ENCODE measurements at places on chromosomes 4 and X. TPM values are rescaled to one million over a fixed set of nuclear protein-coding genes. Genes with fewer than 3 reads are reported as not detected.

- no peak for DNase-seq
These were observed 17.7 kb upstream of the P2RY8 start for GRCh38 chrX:1554469-1555210.

DNA sequence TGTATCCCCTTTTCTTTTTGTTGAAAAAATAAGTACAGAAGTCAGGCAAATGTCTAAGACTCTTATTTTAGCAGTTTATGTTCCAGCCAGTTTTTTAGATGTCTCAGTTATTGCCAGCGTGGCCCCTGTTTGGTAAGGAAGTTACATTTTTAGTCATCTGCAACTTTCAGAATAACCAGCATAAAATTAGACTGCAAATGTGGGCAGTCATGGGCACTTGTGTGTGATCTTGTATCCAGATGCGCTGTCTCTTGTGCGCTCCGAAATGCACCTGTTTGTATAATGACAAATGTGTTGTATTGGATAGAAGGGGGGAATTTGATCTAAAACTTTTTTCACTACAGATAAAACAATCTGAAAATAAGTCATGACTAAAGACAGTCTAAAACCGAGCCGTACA is 44.3 kb upstream of the CLCN4 start:
- no peak for DNase-seq

DNA sequence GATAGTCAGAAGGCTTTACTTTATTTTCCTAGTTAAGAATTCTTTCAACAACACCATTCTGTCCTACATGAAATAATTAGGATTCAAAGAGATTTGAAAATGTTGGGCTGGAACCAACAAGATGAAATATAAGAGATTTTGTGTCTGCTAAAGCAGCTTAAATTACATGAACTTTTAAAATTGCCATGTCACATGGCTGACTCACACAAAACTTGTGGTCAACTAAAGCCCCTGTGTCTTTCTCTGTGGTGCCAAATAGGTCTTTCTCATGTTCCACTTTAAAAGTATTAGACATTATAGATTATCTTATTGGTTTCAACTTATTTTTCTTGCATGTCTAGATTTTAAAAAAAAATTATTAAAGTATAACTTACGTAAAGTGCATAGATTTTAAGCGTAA is 60.8 kb upstream of the FHL1 start:
- DNase-seq = no peak

Gene SPP1
- 196 TPM for total RNA-seq

GRCh38 chr4:4408132-4408523 is 21.2 kb downstream of the NSG1 start:
- DNase-seq = no peak

Gene HSFX4
- total RNA-seq = not detected

- DNase-seq = no peak
These were observed 4.9 kb downstream of the DCAF16 start for GRCh38 chr4:17805580-17806155.

GRCh38 chr4:7158991-7159390 is 33.3 kb upstream of the SORCS2 start:
- no peak for DNase-seq

Gene PFKFB1
- total RNA-seq = 0.45 TPM

DNA sequence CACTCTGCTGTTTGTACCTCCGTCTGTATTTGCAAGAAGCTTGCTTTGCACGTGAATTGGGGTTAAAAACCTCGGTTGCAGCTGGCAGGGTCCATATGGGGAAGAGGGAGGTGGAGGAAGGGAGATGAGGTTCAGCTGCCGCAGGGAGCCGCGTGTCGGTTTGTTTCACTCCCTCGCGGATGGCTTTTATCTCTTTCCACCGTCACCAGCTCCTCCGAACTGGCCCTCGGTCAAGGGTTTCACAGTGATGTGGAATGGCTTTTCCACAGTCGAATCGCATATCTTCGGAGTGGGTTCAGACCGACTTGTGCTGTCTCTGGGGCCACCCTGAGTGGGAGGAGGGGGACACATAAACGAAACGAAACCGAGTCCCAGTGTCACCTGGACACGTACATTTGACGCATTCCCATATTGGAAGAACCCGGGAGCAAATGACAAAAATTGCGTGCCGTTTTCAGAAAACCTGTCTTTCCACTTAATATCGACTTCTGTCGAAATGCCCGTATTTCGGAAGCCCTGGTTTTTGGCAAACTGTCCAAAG is 929 bp downstream of the ZBTB33 start:
- peak; percentile 8 for DNase-seq

DNA sequence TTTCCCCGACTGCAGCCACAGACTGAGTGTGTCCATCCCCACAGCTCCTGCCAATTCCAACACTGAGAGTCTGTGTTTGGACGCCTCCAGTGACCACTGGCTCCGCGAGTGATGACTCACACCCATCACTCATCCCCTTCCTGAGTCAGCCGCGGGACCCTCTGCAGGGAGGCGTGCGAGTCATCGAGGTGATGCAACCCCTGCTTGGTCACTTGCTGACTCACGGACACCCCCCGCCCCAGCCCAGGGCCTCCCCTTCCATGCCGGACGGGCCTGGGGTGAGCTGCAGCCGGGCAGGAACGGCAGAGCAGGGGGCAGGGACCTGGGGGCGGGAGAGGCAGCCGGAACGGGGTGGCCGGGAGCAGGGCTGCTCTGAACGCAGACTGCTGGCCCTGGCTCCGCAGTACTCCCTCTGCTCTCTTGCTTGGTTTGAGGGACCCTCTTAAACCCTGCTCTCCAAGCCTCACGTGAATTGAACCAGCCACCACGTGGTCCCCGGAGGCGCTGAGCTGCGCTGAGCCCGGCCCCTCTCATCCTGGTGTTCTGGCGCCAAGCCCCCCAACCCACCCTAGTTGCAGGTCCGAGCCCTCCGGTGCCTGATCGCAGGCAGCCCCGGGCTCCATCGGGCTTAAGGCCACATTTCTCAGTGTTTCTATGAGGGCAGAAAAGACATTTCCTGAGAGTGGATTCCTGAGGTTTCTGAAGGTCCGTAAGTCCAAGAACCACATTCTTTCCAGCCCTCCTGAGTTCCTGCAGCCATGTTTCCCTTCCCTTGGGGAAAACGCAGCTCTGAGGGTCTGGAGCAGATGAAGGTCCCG is 32.4 kb downstream of the FGFRL1 start:
- no peak for DNase-seq

GRCh38 chr4:137293281-137293680 is 239.0 kb downstream of the PCDH18 start:
- no peak for DNase-seq

DNA sequence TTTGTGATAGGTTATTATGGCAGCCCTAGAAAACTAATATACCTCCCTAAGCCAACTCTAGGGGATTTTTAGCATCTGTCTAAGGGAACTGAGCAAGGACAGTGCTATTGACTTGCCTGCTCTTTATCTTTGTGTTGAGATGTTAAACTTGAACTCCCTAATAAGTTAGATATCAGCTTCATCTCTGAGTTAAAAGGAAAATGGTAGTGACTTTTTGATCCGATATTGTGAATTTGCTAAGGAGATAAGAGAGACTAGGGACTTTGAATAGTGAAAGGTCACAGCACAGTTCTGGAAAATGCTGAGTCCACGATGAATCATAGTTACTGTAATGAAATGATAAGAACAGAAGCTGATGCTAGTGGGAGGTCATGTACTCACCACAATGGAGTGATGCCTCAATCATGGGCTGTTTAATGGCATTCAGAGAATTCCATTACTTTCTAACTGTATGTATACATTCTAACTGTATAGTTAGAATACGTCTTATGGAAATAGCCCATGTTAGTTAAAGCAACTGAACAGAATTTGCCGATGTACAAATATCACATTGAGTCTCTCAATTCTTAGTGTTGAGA is 147.2 kb downstream of the GLRA3 start:
- DNase-seq = no peak

DNA sequence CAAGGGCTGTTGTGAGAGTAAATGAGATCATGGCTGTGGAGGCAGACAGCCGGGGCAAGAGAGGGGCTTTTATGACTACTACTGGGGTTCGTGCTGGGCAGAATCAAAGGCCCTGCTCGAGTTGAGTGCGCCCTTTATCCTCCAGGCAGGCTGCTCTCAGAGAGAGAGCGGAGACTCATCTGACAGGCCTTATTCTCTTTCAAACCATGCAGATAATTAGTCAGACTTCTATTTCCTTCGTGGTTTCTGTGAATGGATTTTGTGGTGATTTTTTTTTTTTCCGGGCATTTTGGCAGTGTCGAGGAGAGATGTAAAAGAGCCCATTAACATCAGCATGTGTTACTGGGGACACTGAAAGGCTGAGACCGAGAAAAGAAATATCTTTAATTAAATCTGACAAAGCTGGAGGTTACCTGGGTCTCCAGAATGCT is 73.6 kb downstream of the MED28 start:
- no peak for DNase-seq

GRCh38 chrX:105758754-105759153 is 63.6 kb upstream of the NRK start:
- DNase-seq = no peak

Gene DNAAF6
- 0.18 TPM for total RNA-seq

GRCh38 chr4:42954963-42955669 is 62.6 kb downstream of the GRXCR1 start:
- peak; percentile 57 for DNase-seq

DNA sequence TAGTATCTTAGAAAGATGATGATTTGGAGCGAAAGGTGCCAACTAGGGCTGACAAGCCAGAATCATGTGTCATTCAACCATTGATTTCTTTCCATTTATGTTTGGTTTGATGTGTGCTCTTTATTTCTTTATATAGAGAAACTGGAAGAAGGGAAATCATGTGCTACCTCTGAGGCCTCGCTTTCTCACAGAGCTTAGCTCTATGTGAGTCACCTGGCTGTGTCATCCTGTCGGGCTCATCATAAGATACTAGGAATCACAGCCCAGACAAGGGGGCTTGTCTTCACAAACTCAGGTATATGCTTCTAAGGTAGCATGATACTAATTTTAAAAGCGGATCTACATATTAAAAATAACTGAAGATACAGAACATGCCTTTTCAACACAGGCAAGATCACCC is 81.7 kb upstream of the GPM6B start:
- DNase-seq = no peak

Gene ATP7A
- total RNA-seq = 12.9 TPM

- DNase-seq = no peak
These were observed 54.7 kb downstream of the CPE start for GRCh38 chr4:165433529-165433928.

DNA sequence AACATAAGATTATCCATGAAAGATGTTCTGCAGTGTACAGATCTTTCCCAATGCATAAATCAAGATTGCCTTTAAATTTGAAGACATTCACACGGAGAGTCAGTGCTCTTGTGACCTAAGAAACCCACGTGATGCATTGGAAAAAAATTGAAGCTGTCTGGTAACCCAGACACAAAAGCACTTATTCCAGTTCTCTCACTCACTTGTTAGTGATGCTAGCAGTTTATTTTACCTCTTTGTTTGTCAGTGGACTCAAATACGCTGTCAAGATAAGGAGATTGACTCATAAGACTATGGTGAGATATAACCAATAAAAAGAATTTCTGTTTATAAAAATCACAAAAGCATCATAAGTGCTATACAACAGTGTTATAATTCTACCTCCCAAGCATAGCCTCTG is 245.8 kb upstream of the SMIM31 start:
- no peak for DNase-seq

Gene CSAG3
- total RNA-seq = not detected

DNA sequence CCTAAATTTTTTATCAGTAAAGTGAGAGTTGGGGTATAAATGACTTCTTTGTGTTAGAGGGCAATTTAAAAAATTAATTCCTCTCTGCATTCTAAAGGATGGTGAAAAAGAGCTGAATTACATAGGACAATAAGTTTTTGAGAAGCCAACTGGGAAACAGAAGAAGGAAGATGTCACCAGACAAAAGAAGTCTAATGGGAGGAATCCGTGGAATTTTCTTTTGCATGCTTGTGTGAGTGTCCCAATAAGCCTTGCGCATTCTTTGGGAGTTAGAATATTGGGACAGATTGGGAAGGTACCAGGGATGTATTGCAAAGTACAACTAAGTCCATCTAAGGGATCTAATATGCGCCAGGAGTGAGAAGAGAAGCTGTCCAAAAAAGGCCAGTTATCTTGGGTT is 35.1 kb upstream of the NR3C2 start:
- no peak for DNase-seq

DNA sequence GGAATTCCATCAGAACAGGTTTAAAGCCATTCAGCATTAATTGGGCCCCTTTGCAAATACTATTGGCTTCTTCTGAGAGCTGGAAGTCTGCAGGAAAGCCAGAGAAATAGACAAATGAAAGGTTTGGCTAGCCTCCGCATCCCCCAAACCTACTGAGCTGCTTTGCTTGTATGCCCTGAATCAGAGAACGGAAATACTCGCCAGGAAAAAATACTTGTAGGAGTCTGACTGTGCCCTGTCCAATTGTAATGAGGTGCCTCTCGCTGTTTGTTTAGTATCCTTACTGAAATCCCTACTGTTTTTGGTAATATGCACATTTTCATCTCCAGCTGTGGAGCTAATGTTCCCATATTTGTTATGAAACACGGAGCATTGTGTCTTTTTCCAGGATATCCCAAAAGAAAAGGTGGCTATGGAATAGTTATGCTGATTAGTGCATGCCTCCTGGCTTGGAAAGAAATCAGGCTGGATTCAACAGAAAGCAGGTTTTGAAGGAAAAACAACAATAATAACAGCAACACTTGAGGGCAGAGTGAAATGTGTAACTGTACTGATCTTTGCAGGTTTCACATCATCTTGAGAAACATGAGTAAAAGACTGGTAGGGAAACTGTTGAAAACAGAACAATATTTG is 50.7 kb upstream of the NLGN4X start:
- DNase-seq = no peak

Gene PASD1
- total RNA-seq = not detected

Gene RHOXF1
- total RNA-seq = not detected

DNA sequence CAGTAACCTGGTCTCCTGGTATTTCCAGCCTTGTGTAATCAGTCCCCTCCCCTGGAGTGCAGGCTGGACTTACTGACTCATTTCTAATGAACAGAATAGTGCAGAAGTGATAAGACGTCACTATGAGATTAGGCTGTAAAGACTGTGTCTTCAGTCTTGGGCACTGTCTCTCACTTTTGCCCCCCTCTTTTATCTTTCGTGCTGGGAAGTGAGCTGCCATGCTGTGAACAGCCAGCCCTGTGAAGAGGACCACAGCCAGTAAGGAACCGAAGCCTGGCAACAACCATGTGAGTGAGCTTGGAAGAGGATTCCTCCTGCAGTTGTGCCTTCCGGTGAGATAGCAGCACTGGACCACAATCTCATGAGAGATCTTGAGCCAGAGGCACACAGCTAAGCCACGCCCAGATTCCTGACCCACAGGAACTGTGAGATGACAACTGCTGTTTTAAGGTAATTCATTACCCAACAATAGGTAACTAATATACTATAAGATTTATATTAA is 67.5 kb upstream of the GPR34 start:
- DNase-seq = no peak

DNA sequence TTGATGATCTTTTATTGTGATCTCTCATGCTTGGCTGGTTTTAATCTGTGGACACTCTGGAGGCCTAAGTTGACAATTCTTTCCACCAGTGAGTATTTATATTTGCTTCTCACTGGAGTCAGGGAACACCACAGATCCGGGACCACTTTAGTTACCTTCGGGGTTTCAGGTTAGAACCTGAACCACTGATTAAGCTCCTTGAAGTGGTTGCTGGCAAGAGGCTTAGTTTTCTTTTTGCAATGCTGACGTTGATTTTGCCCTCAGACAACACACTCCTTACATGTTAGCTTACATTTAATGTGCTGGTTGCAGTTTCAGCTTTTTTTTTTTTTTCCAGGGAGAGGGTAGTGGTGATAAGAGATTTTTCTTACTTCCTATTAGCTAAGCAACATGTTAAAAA is 10.5 kb upstream of the ZNF330 start:
- DNase-seq = no peak

- no peak for DNase-seq
These were observed 92.2 kb upstream of the ANXA3 start for GRCh38 chr4:78459327-78459726.

Gene BRS3
- total RNA-seq = not detected

Data from cerebellum (tissue), 4 donors.